Fibroblast of gingiva (primary cell): ENCODE measurements at places on chromosomes 4 and X.

DNA sequence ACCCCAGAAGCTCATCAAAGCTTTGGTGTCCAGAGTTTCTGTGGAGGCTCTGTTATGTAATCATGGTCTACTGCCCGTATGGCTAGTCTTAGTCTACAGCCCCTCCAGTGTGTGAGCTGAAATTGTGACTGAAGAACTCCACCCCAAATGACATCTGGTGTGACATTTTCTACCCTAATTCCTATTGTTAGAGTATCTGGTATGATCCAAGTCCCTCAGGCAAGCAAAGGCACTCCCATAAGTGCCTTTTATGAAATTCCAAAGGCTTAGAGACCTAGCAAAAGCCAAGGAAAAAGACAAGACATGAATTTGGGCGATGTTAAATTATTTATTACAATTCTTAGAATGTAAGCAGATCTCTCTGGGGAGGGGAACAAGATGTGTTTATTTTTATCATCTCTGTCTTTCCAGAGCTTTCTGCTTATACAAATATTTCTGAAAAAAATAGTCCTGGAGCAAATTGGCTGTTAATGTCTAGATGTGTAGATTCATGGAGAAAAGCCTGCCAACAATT is 417.4 kb downstream of the CCSER1 start:
- DNase-seq = no peak

GRCh38 chr4:140151699-140152012 is 2.3 kb downstream of the MAML3 start:
- peak; percentile 63 for DNase-seq

- no peak for DNase-seq
Measured at GRCh38 chr4:28313729-28314713, 1453.4 kb downstream of the STIM2 start.

GRCh38 chr4:186725469-186726425 is 2.1 kb upstream of the FAT1 start:
- peak; percentile 86 for DNase-seq

DNA sequence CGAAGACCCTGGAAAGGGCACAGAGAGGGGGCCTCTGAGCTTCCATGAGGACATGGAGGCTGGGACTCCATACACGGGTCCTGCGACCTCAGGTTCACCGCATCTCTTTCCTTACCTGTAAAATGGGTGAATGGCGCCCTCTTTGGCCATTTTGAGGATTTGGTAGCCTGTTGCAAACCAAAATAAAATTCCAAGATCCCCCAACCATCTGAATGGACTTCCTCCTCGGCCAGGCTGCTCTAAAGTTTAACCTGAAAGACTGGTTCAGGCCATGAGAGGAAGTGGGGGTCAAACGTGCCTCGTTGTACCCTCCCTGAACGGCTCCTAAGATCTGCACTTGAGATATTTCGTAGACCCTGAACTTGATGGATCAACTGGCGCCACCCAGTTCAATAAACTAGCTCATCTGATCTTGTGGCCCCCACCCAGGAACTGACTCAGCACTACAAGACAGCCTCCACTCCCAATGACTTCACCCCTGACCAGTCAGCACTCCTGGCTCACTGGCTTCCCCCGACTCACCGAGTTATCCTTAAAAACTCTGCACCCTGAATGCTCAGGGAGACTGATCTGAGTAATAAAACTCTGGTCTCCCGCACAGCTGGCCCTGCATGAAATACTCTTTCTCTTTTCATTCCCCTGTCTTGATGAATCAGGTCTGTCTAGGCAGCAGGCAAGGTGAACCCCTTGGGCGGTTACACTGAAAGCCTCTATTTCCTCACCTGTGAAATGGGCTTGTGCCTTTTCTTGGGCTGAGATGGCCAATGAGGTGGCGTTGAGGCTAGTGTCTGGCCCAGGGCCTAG is 32.9 kb upstream of the GPR78 start:
- no peak for DNase-seq

GRCh38 chr4:8090312-8090711 is 68.3 kb downstream of the ABLIM2 start:
- DNase-seq = no peak

GRCh38 chr4:188162698-188163097 is 23.5 kb downstream of the TRIML1 start:
- no peak for DNase-seq

GRCh38 chrX:330726-331150 is 12.1 kb upstream of the GTPBP6 start:
- no peak for DNase-seq

- DNase-seq = no peak
Measured at GRCh38 chrX:64394874-64395567, at the start of gene MTMR8. Gene MTMR8, minus strand, starts transcription at chrX:64395452. Its CDS starts 89 bp downstream, at chrX:64395363.

- DNase-seq = no peak
Measured at GRCh38 chr4:25663781-25664180, 8.1 kb downstream of the SLC34A2 start.

DNA sequence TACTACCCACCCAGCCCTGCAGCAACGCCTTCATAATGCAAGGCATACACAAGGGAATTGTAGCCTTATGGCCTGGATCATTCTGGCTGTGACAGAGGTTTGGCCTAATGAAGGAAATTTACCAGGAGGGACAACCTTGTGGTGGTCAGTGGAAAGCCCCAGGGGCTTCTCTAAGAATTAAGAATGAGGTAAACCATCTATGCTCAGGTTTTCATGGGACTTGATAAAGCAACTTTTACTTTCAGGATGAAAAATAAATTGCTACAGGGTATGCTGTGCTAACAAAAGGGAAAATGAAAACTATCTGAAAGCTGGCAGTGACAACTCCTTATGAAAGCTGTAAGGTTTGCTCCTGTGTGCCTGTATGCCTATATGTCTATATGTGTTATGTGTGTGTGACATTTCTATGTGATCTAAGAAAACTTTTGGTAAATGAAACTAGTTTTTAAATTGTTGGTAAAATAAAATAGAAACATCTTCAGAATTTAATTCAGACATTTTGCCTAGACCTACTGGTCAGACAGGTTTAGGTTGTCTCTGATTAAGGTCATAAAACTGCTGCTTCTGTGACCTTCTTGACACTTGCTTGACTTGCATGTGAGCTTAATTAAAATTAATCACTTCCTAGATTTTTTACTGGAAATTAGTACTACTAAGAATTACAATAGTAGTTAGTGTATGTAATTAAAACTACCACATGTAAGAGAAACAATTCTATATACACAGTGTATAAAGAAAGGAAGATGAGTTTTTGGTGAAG is 19.9 kb upstream of the TXK start:
- DNase-seq = no peak

GRCh38 chr4:74466242-74466641 is 21.3 kb downstream of the AREG start:
- DNase-seq = no peak

- DNase-seq = no peak
Measured at GRCh38 chrX:132668178-132668577, 179.3 kb upstream of the MBNL3 start.

- no peak for DNase-seq
Measured at GRCh38 chr4:182367153-182367552, 124.0 kb downstream of the TENM3 start.

DNA sequence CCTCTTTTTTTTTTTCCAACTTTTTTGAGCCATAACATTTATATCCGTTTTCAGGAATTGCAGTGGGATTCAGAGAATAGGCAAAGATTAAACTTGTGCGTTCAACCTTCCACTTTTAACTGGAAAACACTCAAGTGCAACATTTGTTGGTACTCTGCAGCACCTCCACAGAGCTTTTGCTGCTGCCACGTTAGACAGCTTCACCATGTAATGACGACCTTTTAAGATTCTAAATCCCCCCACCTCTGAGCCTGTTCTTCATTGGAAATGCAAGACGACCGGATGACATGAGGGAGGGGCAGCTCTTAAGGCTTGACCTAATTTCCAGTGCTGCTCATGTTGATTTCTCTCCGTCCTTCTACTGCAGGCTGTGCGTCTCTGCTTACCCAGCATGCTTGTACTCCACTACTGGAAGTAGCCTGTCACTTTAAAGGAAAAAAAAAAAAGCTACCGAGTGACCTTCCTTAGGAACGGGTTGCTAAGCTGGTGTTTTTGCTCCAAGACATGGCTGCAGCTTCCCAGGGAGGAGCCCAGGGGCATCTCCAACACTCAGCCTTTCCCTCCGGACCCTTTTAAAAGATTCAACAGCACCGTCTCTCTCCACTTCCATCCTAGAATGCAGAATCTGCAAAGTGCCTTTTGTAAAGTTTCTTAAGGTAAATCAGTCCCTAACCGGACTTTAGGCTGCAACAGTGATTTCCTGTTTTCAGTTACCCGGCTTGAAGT is at the start of gene CC2D2A:
TSS of gene CC2D2A (plus strand) at position 481 of the 726 bp plus-strand sequence. CDS start 6,051 bp downstream, outside the sequence.
- peak; percentile 61 for DNase-seq

- no peak for DNase-seq
Measured at GRCh38 chr4:94978904-94979303, 221.1 kb downstream of the BMPR1B start.

DNA sequence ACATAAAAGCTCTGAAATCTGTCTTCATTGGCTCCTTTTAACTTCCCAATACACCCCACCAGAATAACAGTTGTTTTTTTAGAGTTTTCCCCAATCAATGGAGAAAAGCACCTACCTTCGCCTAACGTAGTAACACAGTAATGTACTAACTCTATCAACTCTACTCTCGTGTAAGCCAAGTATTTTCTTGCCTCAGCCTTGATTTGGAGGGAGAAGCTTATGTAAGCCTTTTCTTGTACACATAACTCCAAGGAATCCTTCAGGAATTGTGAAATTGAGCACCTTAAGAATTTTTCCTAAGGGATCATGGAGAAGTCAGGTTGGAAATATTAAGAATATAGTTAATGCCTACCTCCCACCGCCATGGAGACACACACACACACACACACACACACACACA is 181.2 kb downstream of the RAPGEF2 start:
- DNase-seq = no peak

- DNase-seq = no peak
Measured at GRCh38 chr4:100843910-100844309, 326.1 kb upstream of the EMCN start.

- peak; percentile 10 for DNase-seq
Measured at GRCh38 chr4:65791812-65792308, 121.6 kb upstream of the EPHA5 start.

GRCh38 chr4:169184236-169184635 is 86.5 kb downstream of the SH3RF1 start:
- DNase-seq = peak; percentile 44

GRCh38 chr4:2948895-2949781 is 14.1 kb downstream of the NOP14 start:
- peak; percentile 37 for DNase-seq

DNA sequence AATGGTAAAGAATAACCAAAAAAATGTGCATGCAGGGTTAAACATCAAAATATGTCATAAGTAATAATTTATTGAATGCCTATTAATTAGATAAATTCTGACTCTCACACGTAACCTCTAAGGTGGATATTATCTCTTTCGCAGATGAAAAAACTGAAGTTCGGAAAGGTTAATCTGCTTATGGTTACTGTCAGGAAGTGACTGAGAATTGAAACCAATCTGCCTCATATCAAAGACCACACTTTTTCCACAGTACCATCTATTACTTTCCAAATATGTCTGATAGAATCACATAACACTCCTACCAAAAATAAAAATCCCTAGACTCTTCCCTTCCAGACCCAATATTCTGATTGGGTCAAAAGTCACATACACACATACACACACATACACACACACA is 6.2 kb downstream of the CHIC2 start:
- DNase-seq = no peak

GRCh38 chrX:155891446-155892210 is 10.5 kb downstream of the VAMP7 start:
- no peak for DNase-seq

- no peak for DNase-seq
Measured at GRCh38 chr4:185204238-185204910, 574 bp upstream of the CFAP97 start.

DNA sequence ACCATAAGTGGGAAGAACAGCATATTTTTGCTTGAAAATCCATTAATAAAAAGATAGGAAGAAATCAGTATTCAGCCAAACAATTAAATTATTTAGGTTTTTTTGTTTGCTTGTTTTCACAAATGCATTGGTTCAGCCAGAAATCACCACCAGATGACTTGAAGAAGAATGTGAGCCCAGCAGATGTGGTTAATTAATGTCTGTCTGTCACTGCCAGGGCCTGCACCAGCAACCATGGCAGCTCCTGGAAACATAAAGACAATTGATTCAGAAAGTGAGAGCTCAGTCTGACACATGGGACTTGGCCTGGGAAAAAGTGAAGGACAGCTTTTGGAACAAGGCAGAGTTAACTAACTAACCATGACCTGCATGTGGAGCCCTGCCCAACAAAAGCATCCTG is 74.0 kb downstream of the MAOB start:
- peak; percentile 58 for DNase-seq

DNA sequence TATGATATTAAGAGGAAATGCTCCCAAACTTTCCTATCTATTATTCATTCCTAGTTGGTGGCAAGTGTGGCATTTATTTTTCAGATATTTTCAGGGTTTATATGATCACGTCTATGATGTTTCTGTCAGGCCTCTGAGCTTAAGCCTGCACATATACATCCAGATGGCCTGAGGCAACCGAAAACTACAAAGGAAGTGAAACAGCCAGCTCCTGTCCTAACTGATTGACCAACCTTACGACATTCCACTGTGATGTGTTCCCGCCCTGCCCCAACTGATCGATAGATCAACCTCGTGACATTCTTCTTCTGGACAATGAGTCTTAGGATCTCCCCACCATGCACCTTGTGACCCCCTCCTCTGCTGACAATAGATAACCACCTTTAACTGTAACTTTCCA is 67.6 kb upstream of the CTSO start:
- DNase-seq = no peak

DNA sequence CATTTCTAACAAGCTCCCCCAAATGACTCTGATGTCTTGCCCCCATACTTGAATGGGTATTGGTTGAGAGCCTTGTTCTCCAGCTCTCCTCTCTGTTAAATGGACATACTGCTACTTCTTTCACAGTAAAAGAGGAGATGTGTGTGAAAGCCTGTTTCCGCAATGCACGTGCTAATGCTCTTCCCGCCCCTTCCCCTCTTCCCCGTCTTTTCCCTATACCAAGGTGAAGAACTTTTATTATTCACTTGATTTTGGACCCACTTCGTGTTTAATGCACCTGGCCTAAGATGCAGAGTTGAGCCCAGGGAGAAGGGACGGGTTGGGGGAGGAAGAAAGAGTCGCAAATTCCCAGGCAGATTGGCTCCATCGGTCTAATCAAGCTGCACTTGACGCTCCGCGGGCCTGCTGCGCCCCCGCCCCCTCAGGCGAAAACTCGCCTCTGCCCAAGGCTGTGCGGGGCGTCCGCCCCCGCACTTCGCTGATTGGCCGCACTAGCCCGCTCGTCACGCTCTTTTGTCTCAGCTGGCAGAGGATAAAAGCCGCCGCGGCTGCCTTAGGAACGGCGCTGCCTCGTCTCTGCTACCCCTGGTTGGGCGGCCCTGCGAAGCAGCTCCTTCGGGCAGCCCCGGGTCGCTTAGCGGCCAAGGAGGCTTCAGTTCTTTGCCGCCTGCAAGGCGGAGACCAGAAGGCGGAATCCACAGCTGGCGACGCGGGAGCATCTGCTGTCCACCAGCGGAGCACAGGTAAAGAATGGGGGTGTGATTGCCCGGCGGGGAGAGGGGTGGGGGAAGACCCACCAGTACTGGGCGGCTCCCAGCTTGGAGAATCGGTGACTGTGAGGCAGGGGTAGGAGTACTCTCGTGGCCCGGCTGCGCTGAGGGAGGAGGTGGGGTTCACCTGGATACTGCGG is at the start of gene ZCCHC12:
TSS of gene ZCCHC12 (plus strand) at position 562 of the 910 bp plus-strand sequence. CDS start 1,421 bp downstream, outside the sequence.
- DNase-seq = no peak

- DNase-seq = no peak
Measured at GRCh38 chr4:15891312-15891711, 47.2 kb downstream of the FGFBP1 start.

GRCh38 chr4:47662975-47663374 is 174.9 kb downstream of the CORIN start:
- no peak for DNase-seq
